ENCODE measurements at places on chromosomes 13 and 19.

GRCh38 chr19:28164214-28164613, 1048.7 kb downstream of the UQCRFS1 start:
- DNase-seq = no peak

DNA sequence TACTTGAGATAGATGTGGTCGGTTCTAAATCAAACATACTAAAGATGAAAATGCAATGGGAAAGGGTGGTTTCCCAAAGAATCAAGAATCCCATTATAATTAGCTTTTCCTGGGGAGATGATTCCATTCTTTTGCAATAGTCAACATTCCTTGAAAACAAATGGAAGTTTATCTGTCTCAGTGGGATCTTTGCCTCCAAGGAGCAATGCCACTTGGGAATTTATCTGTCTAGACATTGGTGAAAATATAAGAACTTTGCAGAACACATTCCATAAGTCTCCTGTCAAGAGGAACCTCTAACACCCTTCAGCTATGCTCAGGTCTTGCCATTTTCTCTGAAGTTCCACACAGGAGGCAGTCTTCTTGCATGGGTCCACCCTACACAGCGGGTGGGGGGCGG, 152.5 kb downstream of the KCTD12 start:
- no peak for DNase-seq

DNA sequence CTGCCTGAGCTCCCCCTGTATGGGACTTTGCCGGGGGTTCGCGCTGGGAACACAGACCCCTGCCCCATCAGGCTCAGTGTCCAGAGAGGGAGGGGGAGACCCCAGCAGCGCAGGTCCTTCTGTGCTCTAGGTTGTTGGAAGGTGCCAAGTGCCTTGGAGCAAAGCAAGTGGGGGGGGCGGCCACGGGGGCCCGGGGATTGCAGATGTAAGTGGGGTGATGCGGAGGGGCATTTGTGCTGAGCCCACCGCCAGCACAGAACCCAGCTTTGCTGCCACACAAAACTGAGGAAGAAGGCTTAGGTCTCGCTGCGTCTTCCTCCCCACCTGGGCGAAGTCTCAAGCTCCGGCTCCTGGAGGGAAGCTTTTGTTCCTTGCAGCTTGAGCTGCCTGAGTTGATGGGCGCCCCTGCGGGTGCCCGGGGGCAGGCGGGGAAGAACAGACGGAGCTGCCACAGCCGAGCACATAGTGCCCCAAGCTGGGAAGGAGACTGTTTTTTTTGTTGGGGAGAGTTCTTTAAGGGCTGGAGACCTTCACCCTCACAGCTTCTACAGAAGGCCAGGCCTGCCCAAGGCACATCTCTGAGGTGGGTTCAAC, 1.5 kb upstream of the NTN5 start:
- DNase-seq = no peak

DNA sequence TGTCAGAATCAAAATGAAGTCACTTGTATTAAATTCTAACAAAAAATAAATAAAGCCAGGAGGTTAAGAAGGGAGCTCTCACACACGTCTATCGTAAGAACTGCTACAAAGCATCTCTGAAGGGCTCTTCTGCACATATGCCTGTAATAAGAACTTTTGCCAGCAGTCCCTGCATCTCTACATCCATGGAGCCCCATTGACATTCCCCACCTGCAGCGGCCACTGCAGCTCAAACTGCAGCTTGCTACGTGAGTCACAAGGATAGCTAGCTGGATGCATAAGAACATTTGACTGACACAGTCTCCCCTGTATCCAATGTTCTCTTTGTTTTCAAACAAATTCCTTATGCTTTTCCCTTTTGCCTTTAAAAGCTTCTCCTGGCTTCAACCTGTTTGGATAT, 68.3 kb downstream of the DNAJC3 start:
- DNase-seq = no peak

DNA sequence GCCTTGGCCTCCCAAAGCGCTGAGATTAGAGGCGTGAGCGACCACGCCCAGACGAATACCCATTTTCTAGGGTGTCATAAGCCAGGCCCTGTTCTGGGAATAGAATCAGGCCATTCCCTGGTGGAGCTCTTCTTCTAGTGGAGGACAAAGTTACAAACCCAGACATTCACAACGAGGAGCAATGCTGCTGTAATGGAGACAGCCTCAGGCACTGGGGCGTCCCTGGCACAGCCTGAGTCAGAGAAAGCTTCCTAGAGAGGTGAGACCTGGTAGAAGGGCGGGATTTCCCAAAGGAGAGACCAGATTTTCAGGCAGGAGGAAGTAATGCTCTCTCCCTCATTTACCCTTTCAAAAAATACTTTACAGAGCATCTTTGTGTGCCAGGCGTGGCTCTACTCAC, 12.7 kb downstream of the PRKCG start:
- no peak for DNase-seq

DNA sequence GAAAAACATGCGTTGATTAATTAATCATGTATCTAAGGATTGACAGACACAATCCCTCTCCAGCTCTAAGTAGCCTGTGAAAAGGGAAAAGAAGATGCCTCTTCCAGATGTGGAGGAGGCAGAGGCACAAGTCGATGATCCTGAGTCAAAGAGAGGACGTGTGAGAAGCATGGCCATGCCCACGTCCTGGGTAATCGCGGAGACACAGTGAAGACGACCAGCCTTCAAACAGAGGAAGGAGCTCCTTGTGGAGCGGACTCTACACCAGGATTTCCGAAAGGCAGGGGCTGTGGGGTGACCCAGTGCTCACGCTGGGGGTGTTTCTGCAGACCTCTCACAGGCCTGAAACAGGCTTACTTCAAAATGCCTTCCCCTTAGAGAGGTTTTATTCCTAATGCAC, 70.5 kb downstream of the COL4A1 start:
- no peak for DNase-seq

GRCh38 chr19:11063434-11063833, 25.8 kb upstream of the LDLR start:
- DNase-seq = no peak

All from iPS DF 6.9 (cell line).